CMK (cell line): ENCODE measurements at places on chromosomes 7 and 10.

DNA sequence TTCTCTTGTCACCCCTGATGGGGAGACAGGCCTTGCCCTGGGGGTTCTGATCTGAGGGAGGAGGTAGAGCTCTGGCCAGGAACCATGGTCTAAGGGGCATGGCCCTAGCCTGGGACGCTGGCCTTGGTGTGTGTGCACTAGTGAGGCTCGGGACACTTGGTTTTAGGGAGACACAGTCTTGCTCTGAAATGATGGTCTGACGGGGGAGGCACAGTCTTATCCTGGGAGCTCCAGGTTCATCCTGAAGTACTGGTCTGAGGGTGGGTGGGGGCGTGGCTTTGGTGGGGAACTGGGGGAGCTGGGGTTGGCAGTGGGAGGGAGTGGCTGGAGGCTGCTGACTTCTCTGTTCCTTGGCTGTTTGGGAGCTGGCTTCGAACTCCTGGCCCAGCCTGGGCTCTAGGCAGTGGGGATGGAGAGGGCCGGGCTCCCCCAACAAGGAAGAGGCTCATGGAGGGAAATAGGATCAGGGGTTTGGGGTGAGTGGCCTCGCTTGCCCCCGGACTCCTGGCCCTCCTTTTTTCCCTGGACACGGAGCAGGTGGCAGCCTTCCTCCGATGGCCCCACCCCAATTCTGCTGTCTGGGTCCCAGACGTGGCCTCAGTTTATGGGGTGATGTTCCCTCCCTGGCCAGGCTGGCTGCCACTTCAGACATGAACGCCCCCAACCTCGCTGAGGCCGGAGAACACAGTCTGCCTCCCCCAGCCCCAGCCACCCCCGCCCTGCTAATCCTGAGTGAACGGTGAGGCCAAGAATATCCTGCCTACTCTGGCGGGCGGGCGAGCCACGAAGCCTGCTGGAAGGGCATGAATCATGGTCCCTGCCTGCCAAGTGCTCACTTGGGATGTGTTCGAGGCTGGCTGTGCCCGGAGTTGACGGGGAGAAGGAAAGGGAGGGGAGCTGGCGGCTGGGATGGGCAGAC lies 43.5 kb downstream of the TMEM270 start:
- no peak for DNase-seq

GRCh38 chr7:45073031-45073785 lies 15.6 kb downstream of the NACAD start:
- DNase-seq: no peak

GRCh38 chr10:34206935-34207268 lies 608.2 kb downstream of the PARD3 start:
- DNase-seq: no peak

DNA sequence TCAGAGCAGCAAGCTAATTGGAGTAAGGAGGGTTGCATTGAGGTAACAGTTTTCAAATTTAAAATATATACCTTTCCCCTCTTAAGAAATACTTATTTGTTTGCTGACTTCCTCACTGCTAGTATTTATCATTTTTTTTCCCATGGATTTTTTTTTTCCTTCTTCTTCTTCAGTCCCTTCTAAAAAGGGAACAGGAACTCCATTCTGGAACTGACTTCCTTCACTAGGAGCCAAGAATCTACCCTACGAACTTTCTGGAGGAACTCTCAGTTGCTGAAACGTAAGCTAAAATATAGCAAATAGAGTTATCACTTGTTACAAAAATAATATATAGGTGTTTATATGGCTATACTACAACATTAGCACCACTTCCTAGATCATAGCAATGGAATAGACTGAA lies 95.4 kb downstream of the HGF start:
- DNase-seq: no peak

DNA sequence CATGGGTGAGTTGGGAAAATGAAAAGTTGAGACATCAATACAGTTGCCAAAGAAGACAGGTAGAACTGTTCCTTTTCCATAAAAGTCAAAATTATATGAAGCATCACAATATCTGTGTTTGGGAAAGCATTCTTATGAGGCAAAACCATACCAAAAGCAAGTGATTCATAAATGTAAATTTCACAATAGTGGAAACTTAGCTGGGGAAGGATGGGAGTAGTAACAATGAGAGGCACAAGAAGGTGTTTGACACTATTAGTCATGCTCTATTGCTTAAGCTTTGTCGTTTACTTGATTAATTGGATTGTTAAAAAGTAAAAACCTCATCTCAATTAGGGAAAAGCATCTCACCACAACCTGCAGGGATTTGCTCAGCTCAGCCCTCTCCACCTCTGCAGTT lies 240.2 kb downstream of the C7orf25 start:
- no peak for DNase-seq
